Gastrocnemius medialis (tissue), 4 donors: ENCODE measurements at places on chromosomes 16 and 17.
A peak's percentile ranks its signal among the peaks of the same experiment; 100 is the strongest.

DNA sequence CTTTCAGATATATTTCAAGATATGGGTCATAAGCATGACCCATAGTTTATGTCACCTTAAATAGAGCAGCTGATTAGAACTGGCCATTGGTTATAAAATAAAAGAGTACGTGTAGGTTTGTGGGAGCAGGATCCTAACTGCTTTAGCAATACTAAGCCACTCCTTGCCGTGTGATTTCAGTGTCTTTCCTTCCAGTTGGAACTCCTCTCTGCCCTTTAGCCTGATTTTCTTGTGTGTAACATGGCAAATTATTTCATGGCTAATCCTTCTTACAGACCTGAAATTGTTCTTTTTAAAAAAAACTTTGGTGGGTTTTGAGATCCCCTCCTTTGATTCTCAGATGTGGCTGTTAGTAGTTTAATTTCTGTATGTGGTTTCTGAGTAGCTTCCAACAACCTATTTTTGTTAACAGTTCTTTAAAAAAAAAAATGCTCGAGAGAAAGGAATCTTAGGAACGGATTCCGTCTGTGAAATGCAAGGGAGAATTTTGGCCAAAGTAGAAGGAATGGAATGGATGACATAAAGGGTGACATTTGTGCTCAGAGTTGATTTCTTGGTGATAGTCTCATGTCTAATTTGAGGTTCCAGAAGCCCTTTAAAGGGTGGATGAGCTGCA lies 39.9 kb downstream of the DHRS7B start:
- no peak for DNase-seq
- H3K4me3 ChIP-seq, result peak overlapping the region; percentile 42
- H3K27me3 ChIP-seq, result no peaks in the 10 kb centered on the region
- no peaks in the 10 kb centered on the region for H3K36me3 ChIP-seq
- peaks cover 89% of the 10 kb centered on the region for H3K4me1 ChIP-seq
- peak overlapping the region; percentile 92 for H3K27ac ChIP-seq

- DNase-seq, result no peak
- no peaks in the 10 kb centered on the region for H3K36me3 ChIP-seq
- peaks cover 78% of the 10 kb centered on the region for H3K4me1 ChIP-seq
- H3K4me3 ChIP-seq, result no peak overlapping the region
Observed at GRCh38 chr17:77164483-77165091, 23.8 kb downstream of the SEC14L1 start.

GRCh38 chr17:1033503-1033902 lies 36.6 kb downstream of the TIMM22 start:
- no peak for DNase-seq
- no peaks in the 10 kb centered on the region for H3K27me3 ChIP-seq
- no peak overlapping the region for H3K4me3 ChIP-seq

DNA sequence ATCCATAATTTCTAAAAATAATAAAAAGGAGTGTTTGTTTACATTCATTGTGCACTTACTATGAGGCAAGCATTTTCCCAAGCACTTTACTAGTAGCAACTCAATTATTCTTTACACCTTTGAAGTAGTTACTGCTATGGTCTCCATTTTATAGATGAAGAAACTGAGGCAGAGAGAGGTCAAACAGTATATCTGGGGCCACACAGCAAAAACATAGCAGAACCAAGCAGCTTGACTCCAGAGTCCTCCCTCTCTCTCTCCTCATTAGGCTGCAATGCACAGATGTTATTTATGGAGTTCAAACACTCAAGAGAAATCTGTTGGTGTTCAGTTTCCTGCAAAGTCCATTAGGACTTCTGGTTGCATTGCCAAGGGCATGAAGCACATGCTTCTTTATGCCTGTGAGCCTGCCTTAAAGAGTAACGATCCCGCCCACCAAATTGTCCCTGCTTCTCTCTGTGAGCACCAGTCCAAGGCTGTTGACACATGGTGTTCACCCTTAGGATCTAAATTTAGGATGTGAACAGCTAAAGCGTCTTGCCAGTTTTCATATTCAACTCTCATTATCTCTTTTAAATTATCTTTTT lies 44.0 kb downstream of the GPRC5B start:
- peak overlapping the region; percentile 92 for H3K27ac ChIP-seq
- peak; percentile 92 for DNase-seq
- no peaks in the 10 kb centered on the region for H3K27me3 ChIP-seq

DNA sequence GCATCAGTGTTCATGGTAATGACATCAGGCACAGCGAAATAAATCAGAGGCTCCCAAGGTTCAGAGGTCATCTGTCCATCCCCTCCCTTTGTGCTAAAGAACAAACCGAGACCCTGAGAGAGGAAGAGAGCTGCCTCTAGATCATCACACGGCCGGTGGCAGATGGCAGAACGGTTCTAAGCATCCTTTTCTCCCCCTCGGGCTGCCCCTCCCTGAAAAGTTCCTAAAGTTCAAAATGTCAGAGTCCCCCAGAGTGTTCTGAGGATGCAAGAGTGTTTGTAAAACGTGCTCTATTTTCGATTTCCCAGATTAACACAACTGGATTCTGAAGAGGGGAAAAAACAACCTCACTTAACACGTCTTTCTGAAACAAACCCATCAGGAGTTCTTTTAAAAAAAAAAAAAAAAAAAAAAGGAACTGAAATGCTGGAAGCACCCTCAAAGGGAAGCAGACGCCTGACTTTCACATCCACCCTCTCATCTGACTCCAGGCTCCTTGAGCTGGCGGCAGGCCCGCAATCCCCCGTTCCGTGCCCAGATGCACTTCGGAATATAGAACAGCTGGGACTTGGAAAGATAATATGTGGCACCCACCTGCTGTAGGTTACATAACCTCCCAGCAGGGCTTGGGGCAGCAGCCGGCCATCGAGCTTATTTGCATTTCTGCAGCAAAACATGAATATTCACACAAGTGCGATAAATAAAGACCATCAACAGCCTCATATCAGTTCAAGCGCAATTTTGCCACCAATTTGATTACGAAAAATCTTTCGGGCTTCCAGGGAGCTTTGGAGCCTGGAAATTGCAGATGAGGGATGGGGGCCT lies 115.5 kb upstream of the SMURF2 start:
- H3K4me3 ChIP-seq, result peak overlapping the region; percentile 29
- peaks cover 10% of the 10 kb centered on the region for H3K27me3 ChIP-seq
- DNase-seq, result no peak
- H3K4me1 ChIP-seq, result peaks cover 14% of the 10 kb centered on the region
- H3K36me3 ChIP-seq, result no peaks in the 10 kb centered on the region

DNA sequence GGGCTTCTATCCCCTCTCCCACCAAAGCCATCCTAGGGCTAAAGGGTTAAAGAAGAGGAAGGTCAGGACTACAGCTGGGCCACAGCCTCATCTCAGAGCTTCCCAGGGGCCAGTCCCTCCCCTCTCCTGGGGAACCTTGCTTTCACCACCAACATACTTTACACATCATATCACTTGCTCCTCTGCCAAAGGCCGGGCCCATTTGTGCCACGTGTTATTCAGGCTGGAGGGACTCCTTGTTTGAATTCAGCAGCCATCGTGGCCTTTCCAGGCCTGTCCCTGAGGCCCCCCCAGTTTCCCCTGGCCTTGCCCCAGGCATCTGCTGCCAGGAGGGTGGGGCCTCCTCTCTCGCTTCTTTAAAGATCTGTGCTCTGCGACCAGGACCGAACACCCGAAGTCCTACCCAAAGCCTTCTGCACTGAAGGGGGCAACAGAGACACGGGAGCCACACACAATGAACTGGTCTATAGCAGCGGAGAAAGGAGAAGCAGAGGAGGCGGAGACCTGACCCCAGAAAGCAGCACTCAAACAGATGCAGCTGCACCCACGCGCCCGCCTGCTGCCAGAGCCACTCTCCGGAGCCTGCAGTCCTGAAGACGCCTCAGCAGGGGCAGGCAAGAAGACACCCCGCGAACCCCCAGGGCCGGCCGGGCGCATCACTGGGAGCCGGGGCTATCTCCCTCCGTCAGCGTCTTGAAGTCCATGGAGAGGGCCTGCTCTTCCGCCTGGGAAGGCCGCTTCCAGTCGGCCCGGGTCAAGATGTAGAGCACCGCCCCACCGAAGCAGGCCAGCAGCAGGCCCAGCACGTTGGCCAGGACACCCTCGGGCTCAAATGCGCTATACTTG lies 12.1 kb downstream of the CYB561 start:
- H3K27me3 ChIP-seq, result no peaks in the 10 kb centered on the region
- H3K27ac ChIP-seq, result peak overlapping the region; percentile 66
- no peak overlapping the region for H3K4me3 ChIP-seq
- peak; percentile 53 for DNase-seq

DNA sequence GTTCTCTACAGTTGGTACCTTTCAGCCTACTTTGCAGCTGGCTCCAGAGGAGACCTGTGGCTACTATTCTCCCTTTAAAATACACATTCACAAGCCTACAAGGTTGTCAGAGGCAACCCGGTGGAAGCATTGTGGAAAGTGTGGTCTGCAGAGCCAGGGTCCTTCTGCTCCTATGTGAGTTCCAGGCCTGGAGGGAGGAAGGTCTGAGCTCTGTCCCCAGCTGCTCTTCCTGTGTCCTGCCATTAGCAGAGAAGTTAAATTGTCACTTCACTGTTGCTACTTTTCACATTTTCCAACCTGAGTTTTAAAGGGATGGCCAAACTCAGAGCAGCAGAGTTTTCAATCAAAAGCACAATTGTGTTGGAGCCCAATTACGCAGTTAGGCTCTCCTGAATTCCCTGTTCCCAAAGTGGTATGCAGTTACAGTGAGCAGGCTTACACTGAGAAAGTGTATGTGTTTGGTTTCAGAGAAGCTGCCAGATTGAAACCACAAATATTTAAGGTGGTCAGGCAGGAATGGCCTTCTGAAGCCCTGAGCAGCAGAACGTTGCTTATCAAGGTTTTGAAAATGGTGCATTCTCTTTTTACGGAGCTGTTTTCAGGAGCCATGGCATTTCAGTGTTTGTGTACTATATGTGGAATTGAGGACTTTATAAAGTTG lies 25.0 kb downstream of the MAP3K3 start:
- peaks cover 19% of the 10 kb centered on the region for H3K4me1 ChIP-seq
- H3K4me3 ChIP-seq, result no peak overlapping the region
- H3K27me3 ChIP-seq, result no peaks in the 10 kb centered on the region

DNA sequence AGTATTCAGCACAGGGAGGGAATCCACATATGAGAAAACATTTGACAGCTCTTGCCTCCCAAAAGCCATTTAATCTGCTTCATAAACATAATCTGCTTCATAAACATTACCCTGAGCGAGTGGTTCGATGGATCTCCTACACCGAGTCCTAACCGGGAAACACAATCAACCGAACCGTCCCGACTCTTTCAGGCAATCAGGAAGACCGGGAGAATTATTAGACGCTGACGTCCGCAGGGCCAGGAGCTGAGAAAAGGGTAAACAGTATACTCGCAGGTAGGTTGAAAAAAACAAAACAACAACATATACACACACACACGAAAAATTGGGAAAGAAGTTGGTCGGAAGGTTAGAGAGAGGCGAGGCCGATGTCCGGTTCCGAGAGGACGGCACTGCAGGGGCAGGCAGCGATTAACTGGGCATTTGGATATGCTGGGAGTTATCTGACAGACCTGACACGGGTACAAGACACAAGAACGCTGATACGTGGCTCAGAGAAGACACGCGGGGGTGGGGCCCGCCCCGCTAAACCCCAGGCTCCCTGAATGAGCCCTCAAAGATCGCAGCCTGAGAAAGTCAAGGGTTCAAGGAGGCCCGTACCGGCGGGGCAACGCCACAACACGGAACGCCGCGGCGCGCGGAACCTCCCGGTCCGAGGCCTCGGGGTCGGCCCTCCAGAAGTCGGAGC lies 585 bp downstream of the AP1G1 start:
- peaks cover 6% of the 10 kb centered on the region for H3K36me3 ChIP-seq
- H3K27ac ChIP-seq, result peak overlapping the region; percentile 99
- peak; percentile 5 for DNase-seq
- peaks cover 30% of the 10 kb centered on the region for H3K4me1 ChIP-seq
- peak overlapping the region; percentile 99 for H3K4me3 ChIP-seq

DNA sequence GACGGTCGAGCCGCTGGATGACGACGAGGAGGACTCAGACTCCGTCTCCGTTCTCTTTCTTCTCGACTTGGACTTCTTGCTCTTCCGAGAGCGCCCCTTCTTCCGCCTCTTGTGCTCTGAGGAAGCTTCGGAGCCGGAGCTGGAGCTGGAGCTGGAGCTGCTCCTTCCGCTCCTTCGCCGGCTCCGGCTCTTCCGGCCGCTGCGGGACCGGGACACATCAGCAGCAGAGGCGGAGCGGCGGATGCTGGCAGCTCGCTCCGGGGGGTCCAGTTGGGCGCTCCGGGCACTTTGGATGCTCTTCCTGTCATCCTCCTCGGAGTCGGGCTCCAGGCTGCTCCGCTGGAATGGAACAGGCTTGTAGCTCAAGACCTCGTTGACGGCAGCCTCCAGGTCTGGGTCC lies 36.9 kb downstream of the PIPOX start:
- DNase-seq, result no peak
- peaks cover 83% of the 10 kb centered on the region for H3K36me3 ChIP-seq
- peaks cover 18% of the 10 kb centered on the region for H3K4me1 ChIP-seq
- no peak overlapping the region for H3K27ac ChIP-seq

DNA sequence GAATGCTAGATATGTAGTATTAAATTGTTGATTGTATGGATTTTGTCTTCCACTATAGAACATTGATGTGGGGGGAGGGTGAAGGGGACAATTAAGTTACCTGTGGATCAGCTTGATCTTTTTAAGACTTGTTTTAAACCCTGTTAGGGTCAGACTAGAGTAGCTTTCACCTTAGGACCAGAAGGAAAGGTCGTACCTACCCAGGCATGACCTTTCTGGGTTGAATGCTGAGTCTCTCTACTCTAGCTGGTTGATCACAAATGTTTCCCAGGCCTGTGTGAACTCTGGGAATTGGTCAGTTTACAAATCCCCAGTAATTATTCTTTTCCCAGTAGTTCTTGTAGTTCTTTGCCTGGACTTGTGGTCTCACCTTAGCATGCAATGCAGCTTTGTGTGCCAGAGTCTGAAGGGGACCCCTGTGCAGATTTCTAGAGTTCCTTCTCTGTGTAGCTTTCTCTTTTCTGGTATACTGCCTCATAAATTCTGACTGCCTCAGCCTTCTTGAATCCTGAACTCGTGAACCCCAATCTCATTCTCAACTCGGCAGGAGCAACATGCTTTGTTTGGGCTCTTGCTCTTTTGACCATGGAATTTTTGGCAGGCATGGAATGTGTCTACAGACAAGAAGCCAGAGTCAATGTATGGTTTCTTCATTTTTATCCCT lies 54.1 kb downstream of the VMP1 start:
- H3K27ac ChIP-seq, result no peak overlapping the region
- peaks cover 13% of the 10 kb centered on the region for H3K36me3 ChIP-seq
- H3K4me1 ChIP-seq, result peaks cover 4% of the 10 kb centered on the region

DNA sequence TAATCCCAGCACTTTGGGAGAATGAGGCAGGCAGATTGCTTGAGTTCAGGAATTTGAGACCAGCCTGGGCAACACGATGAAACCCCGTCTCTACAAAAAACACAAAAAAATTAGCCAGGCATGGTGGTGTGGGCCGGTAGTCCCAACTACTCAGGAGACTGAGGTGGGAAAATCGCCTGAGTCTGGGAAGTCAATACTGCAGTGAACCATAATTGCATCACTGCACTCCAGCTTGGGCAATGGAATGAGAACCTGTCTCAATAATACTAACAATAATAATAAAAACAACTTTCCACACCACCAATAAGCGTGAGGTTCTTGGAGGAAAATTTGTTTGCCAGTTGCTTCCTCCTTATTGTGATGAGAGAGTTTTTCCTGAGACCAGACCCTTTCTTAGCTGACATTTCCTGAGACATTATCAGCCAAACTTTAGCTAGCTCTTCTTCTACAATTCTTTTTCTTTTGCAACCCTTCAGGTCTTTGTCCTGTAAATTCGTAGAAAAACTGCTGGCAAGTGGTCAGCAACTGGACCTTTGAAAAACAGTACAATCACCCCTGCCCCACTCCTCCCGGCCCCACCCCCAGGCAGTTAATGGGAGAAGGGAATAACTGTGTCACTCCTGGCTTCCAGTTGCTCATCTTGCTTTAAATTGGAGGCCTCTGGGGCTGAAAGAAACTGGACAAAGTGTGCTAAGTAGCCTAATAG lies 3.5 kb upstream of the EZH1 start:
- H3K27ac ChIP-seq, result peak overlapping the region; percentile 62
- no peaks in the 10 kb centered on the region for H3K27me3 ChIP-seq
- peaks cover 21% of the 10 kb centered on the region for H3K4me1 ChIP-seq
